Smooth muscle cell of the pulmonary artery (primary cell): ENCODE measurements at places on chromosomes 2 and 18. TPM values are rescaled to one million over a fixed set of nuclear protein-coding genes. Genes with fewer than 3 reads are reported as not detected.

Gene ARHGAP25
- 0.10 and 0.91 TPM in 2 replicates for total RNA-seq

Gene OR6B2
- not detected in 2 replicates for total RNA-seq

Gene DYNAP
- total RNA-seq: not detected in 2 replicates

Gene POTEJ
- not detected in 2 replicates for total RNA-seq

Gene CIAO1
- total RNA-seq: 77.7 and 91.6 TPM in 2 replicates

Gene IL36G
- not detected in 2 replicates for total RNA-seq

Gene CGREF1
- total RNA-seq: 30.5 and 40.8 TPM in 2 replicates

Gene TNFAIP6
- total RNA-seq: 10.0 and 31.8 TPM in 2 replicates

Gene ALPP
- total RNA-seq: not detected in 2 replicates

Gene POTEC
- total RNA-seq: under 0.01 TPM in 2 replicates

Gene MLPH
- total RNA-seq: 8.3 and 14.2 TPM in 2 replicates

Gene RAB6C
- total RNA-seq: not detected in 2 replicates

Gene NRP2
- 7.0 and 54.9 TPM in 2 replicates for total RNA-seq

Gene GNAL
- total RNA-seq: 0.20 and 1.0 TPM in 2 replicates

Gene RNU2-63P
- total RNA-seq: not detected in 2 replicates

Gene SH3BP4
- total RNA-seq: 35.6 and 44.9 TPM in 2 replicates

Gene GTF2A1L
- 1.4 and 3.8 TPM in 2 replicates for total RNA-seq

Gene DNER
- total RNA-seq: 0.20 and 1.0 TPM in 2 replicates

Gene RPE
- total RNA-seq: 88.4 and 110 TPM in 2 replicates

Gene ANKZF1
- 41.4 and 52.1 TPM in 2 replicates for total RNA-seq

Gene TSPYL6
- not detected in 2 replicates for total RNA-seq

Gene FRZB
- 0.20 and 0.72 TPM in 2 replicates for total RNA-seq

Gene FHOD3
- 7.0 and 8.8 TPM in 2 replicates for total RNA-seq

Gene CKAP2L
- total RNA-seq: 1.3 and 4.0 TPM in 2 replicates

Gene TXNL4A
- 45.2 and 54.2 TPM in 2 replicates for total RNA-seq

Gene APOB
- under 0.01 TPM in 1 of 2 replicates, not detected in the other for total RNA-seq

Gene DYSF
- 2.3 TPM in 2 replicates for total RNA-seq

Gene C2orf80
- not detected in 2 replicates for total RNA-seq

Gene GAL3ST2
- 0.33 and 0.46 TPM in 2 replicates for total RNA-seq

Gene SLC4A5
- 0.13 and 0.30 TPM in 2 replicates for total RNA-seq

Gene GPR55
- total RNA-seq: not detected in 2 replicates

Gene UGT1A3
- not detected in 2 replicates for total RNA-seq

Gene WDPCP
- 11.6 and 14.7 TPM in 2 replicates for total RNA-seq

Gene PARD6G
- total RNA-seq: 1.4 and 1.7 TPM in 2 replicates
